ENCODE measurements at places on chromosomes 1 and 21. TPM values are rescaled to one million over a fixed set of nuclear protein-coding genes. Genes with fewer than 3 reads are reported as not detected.
A peak's percentile ranks its signal among the peaks of the same experiment; 100 is the strongest.

DNA sequence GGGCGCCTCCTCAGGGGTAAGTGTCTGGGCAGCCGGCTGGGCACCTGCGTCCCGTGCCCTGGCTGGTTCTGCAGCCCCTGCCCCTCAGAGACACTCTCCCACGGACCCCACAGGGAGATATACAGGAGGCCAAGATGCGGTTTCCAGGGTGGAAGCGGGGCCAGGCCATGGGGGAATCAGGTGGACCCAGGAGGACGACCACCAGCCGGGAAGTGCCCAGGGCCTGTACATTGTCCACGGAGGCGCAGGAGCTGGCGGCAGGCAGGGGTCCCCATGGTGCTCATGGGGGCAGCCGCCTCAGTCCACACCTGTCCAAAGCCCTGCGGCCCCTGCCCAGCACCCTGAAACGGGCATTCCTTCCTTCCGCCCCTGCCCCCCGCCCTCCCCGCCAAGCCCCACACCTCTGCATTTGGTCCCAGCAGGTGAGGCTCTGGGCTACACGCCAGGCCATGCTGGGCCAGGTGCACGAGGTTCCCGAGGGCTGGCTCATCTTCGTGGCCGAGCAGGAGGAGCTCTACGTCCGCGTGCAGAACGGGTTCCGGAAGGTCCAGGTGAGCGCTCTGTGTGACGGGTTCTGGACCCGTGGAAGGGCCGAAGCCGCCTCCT, 36.7 kb downstream of the SLC19A1 start:
- no peak for DNase-seq

The TCHH gene
- total RNA-seq, result 0.27 TPM

DNA sequence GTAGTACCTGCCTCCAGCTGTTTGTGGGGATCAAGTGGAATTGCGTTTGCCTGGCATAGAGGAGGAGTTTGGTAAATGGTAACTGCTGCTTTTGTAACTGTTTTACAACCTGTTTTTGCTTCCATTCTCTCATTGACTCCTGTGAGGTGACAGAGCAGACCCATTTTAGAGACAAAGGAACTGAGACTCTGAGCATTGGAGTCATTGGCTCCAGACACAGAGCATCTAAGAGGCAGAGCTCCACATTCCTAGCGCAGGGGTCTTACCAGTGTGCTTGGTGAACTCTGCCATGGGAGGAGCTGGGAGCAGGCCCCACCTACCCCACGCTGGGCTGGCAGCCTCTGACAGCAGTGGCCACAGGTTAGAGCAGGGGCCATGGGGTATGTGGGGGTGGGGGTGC, 2.4 kb downstream of the LDLRAP1 start:
- no peak for DNase-seq

GRCh38 chr21:41686664-41687063, 80.2 kb downstream of the RIPK4 start:
- no peak for DNase-seq

GRCh38 chr1:214548988-214549387, 2.4 kb downstream of the PTPN14 start:
- peak; percentile 21 for DNase-seq

The S100A12 gene
- not detected for total RNA-seq

The SH3GLB1 gene
- 19.3 TPM for total RNA-seq

- DNase-seq, result no peak
Observed at GRCh38 chr1:236507022-236507700, 16.6 kb upstream of the LGALS8 start.

The S100A7 gene
- total RNA-seq, result not detected

- no peak for DNase-seq
Observed at GRCh38 chr1:68704800-68705443, 208.0 kb upstream of the DEPDC1 start.

DNA sequence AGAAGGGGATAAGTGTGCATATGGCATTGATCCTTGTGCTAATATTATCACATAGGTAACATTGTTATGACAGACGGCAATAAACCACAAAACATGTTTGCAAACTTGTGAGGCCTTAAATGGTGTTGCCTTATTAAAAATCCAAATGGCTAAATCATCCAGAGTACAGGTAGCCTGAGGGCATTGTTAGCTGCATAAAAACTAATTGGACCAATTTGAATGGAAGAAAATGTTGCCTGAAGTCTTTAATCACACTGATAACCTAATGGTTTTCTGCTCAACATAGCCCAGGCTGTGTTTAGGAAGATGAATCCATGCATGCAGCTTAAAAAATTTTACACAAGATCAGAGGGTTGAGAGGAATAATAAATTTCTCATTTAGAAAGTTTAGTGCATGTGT, 19.4 kb upstream of the LRRC53 start:
- no peak for DNase-seq

DNA sequence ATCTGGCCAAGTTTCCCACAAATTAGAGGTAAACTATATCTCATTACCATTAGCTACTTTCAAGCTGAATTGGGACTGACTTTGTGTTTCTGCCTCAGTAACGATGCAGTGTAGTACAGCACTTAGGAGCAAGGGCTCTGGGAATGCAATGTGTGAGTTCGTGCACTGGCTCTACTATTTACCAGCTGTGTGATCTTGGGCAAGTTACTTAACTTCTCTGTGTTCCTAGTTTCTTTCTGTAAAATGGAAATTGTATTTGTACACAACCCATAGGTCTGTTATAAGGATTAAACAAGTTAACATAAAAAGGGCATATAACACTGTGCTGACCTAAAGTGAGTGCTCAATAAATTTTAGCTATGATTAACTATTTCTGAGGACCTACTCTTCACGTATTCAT, 65.0 kb upstream of the CSF1 start:
- DNase-seq, result no peak
